NCI-H1105 treated with DMSO at 0.1 percent for 48 hours (cell line): ENCODE measurements at places on chromosomes 6 and 20.

DNA sequence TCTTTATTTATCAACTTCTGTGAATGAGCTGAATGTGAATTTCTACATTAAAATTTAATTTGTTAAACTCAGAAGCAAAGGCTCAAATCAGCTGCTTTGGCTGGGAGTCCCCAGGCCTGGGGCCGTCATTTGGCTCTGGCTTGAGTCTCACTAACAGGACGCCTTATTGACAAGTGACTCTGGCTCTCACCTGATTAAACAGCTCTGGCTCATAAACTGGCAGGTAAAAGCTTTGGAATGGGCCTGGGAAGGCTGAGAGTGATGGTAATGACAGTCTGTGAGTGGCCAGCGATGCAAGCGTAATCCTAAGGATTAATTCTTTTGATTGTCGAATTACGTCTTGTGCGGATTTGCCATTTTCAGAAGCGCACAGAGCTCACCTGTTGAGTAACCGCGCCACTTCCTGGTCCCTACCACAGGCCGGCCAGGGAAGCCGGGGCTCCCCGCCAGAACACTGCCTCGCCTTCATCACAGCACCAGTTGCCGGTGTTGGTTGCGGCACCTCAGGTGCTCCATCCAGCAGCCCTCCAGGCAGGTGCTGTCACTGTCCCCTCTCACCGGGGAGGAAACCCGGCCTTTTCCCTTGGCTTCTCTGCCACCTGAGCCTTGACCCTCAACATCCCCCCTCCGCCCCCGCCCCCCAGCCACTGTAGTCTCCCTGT is 110.7 kb downstream of the ZDHHC14 start:
- no peak for DNase-seq

DNA sequence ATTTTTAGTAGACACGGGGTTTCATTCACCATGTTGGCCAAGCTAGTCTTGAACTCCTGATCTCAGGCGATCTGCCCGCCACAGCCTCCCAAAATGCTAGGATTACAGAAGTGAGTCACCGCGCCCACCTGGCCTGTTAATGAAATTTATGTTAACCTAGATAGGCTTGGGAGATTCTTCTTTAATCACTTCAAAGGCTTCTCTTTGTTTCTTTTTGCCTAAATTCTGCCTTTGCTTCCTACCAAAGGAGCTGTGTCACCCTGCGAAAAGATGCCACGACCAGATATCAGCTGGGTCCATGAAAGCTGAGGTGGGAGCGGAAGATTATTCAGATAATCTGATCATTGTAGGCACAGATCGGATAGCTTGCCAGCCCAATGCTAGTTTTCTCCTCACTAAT is 75.3 kb downstream of the GMPR start:
- DNase-seq, result no peak

GRCh38 chr6:32953775-32954174 is 878 bp upstream of the HLA-DMA start:
- no peak for DNase-seq

DNA sequence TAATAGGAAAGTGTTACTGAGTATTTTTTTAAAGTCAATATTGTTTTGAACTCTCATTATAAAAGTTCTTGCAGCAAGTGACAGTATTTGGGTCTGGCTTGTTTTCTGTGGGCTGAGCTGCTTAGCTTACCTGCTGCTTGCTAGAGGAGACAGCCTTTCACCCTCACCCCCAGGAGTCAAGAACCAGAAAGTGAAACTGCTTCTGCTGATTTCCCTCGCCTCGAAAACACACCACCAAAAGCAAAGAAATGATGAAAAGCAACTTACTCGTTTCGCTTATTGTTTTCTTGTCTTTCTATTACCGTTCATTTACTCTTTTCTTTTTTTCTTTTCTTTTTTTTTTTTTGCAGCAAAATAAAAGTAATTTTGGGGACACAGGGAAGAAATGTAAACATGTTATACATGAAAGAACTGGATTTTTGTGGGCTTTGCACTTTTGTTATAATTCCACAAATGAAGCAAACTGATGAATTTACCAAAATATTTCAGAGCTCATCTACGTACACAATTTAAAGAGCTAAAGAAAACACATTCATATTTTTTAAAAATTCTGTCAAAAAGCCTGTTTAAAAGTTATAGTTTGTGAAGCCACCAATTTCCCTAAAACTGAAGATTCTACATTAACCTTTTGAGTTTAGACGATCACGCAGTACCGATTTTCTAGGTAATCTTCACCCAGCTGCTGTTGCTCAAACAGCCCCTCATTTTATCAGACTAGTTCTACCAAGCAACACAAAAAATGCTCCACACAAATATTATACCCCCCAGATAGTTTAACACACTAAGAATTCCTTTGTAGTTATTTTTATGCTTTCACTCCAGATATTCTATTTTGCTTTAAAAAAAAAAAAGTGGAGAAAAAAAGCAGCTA is 1.7 kb downstream of the SCML4 start:
- DNase-seq, result no peak

DNA sequence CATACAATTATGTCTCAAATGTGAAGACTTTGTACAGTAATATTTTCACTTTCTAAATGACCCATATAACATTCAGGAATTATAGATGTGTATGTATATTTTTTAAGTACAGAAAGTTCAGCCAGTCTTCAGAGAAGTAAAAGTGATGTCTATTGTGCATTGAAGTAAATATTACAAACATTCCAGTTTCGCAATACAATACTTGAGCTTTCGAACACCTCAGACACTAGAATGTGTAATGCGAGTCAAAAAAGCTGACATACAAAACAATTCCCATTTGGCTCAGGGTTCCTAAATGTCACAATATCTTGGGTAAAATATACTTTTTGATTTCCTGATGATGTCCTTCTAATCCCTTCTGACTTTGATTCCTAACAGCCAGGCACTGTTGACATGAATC is 101.4 kb downstream of the ZNF217 start:
- no peak for DNase-seq

DNA sequence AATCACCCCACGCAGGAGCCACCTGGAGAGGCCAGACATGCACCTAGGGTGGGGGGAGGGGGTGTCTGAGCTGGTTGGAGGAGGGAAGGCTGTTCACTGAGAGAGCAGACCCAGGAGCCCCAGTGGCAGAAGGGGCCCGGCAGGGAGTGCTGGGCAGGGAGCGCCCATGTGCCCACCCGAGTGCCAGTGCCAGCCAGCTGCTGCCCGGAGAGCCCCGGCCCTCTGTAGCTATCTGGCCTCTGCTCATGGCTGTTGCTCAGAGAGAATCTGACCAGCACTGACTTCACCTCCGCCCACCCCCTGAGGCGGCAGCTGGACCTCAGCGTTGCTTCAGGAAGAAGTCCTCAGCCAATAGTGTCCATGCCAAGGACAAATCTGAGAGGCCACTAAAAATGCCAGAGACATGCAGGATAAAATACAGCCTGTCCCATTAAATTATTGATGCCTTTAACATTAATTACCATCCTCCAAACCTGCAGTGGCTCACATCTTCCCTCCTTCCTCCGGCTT is 22.8 kb downstream of the SLC17A9 start:
- DNase-seq, result no peak

- DNase-seq, result no peak
Observed at GRCh38 chr20:44142413-44142812, 44.6 kb downstream of the JPH2 start.

- DNase-seq, result no peak
Observed at GRCh38 chr20:42915081-42915480, 274.6 kb downstream of the PTPRT start.

- no peak for DNase-seq
Observed at GRCh38 chr6:43173591-43174262, 2.7 kb downstream of the SRF start.

DNA sequence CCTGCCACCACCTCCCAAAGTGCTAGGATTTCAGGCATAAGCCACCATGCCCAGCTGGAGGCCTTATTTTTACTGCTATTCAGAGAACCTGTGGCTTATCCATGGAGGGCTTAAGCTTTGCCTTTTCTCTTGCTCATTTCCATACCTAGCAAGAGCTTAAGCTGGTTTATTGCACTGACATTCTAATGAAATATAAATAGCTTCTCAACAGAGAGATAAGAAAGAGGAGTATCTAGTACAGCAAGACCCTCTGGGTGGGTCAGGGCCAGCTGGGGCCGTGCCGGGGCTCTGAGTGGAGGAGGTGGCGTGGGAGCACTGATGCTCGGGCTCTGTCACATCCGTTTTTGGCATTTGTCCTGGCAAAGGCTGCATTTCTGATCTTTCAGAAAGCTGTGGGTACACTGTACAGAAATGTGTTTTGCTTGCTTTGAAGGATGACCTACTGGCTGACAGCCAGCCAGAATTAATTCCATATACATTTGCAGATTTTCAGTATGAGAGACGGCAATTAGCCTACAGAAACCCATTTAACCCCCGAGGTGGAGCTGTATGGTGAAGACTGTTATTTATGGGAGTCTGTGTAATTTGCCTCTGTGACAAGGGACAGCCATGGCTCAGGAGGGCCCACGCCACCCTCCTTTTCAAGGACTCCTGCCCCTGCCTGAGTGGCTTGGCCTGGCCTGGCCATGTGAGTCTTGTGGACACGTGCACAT is 181.6 kb upstream of the AKAP12 start:
- DNase-seq, result peak; percentile 37

DNA sequence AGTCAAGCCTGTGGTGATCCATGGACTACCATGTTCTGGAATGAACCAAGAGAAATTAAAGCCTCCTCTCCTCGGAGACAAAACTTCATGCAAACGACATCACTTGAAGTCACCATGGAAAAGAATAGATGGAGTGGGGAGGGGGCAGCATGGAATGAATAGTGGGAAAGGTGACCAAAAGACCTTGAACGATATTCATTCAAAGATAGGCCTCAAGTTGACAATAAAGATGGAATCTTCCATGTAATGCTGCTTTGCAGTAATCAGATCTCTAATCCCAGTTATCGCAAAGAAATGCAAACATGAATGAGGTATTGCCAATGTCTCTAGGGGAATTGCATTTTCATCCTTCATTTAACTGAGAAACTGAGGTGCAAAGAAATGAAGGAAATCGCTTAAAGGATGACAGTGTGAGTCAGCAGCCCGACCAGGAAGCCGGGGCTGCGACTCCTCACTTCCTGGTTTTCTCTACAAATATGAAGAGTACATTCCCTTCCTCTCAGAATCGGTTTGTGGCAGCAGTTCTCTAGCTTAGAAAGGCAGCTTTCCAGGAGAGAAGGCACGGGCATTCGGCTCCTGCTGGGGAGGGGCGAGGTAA is 65.6 kb upstream of the RREB1 start:
- no peak for DNase-seq

GRCh38 chr6:159100395-159101182 is 55.8 kb upstream of the TAGAP start:
- no peak for DNase-seq

DNA sequence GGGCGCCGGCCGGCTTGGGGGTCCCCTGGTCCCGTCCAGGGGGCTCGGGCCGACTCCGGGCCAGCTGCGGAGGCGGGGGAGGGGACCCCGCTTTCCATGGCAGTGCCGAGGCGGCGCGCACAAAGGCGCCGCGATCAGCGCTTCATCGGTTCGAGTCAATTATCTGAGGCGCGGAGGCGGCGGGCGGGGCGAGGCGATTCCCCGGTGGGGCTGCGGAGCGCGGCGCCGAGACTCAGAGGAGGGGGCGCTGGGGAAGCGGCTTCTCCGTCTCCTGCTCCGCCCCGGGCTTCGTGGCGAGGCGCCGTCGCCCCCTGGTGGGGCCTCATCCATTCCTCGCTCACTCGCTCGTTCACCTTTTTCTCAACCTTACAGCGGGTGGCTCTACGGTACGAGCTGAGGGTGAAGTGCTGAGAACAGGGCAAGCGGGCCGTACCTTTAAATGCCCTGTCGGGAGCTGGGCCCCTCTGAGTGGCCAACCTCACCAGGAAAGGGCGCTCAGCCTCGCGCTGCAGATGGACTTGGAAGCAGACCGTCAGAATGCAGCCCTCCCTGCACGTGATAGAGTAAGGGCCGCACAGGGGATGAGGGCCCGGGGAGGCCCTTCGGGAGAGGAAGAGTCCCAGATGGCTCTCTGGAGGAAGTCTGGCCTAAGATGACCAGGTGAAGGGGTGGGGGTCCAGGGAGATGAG is 39.9 kb downstream of the SLC52A3 start:
- DNase-seq, result peak; percentile 58

- no peak for DNase-seq
Observed at GRCh38 chr6:24255676-24256075, 102.2 kb downstream of the DCDC2 start.

GRCh38 chr20:63296531-63297299 is 3.7 kb downstream of the COL20A1 start:
- DNase-seq, result no peak

DNA sequence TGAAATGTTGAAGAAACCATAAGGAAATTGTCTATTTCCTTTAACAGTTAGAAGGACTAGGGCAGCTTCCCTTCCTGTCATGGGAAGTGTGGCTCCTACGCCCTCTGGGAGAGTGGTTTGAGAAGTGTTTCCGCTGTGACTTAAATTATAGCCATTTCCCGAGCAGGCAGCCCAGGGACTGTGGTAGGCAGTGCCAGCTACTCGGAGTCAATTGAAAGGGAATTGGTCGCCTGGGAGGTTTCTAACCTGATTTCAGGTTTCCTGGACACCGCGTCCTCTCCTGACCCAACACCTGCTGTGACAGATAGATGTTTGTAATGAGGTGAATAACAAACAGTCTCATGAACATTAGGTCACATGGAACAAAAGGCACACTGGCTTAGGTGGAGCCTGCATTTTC is 256.1 kb upstream of the PLCB4 start:
- no peak for DNase-seq

GRCh38 chr20:17872434-17872833 is 96.2 kb downstream of the SNX5 start:
- no peak for DNase-seq

DNA sequence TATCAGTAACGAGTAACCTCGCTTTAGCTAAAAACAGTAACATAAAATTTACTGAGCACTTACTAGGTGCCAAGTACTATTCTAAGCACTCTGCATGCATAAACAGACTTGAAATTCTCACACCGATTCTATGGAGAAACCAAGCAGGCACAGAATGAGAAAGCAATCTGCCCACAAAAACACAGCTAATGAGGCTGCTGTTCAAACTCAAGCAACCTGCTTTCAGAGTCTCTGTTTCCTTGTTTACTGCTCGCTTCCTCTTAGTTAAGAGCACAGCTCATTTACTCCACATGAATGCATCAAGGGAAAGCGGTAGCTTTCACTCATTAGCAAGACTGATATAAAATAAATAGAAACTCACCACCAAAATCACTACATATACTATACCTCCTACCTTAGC is 37.4 kb downstream of the PRKN start:
- no peak for DNase-seq

DNA sequence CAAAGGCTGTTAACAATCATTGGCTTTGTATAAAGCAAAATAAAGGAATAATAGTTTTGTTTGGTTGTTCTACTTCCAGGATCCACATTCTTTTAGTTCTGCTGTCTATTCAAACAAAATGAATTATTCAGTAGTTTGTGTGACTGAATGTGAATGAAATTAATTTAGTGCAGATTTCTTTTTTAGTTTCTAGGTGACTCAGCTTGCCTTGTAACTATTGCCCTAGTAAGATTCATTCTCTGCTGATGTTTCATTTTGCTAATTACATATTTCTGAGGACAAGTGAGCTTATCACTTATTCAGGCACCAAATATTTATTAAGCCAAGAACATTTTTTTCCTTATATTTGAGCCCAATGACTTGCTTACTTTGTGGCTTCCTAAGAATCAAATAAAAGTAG is 46.5 kb upstream of the RIPOR2 start:
- no peak for DNase-seq

GRCh38 chr6:37068356-37069270 is 63.2 kb downstream of the FGD2 start:
- no peak for DNase-seq

- DNase-seq, result no peak
Observed at GRCh38 chr20:38208088-38208487, 43.0 kb upstream of the TGM2 start.
